ENCODE measurements at places on chromosomes 6 and 20.

- DNase-seq = no peak
These were observed 261.2 kb downstream of the PTPRK start for GRCh38 chr6:128259029-128259724.

- no peak for DNase-seq
These were observed 17.5 kb downstream of the SPATS1 start for GRCh38 chr6:44359973-44360372.

DNA sequence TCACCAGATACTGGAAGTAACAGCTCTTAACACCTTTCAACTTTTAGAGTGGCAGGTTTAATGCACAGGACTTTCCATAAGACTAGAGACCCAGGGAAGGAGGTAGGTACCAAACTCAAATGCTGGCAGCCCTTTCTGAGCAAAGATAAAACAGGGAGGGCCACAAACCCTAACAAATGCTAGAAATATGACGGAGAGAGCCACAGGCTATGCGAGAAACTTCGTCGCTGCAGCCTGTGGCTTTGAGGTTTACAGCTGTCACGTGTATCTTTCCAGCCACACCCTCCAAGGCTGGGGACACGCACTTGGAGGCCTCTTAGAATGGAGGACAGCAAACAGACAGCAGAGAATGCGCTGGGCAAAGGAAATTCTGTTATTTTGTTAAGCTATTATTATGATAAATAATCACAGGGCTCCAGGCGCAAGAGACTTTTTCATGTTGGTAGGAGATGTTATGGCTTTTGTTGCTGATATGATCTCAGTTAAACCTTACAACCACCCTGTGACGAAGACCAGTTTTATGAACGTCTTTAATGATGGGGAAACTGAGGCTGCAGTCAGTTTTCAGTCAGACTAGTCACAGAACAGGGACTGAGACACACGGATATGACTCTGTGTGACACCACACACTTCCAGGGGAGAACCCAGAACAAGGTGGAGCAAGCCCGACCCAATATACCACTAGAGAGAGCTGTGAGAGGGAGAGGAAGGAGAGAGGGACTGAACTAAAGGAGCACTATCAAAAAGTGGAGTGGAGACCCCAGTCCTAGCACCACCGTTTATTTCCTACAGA is 2.0 kb downstream of the TRAM2 start:
- DNase-seq = peak; percentile 50

DNA sequence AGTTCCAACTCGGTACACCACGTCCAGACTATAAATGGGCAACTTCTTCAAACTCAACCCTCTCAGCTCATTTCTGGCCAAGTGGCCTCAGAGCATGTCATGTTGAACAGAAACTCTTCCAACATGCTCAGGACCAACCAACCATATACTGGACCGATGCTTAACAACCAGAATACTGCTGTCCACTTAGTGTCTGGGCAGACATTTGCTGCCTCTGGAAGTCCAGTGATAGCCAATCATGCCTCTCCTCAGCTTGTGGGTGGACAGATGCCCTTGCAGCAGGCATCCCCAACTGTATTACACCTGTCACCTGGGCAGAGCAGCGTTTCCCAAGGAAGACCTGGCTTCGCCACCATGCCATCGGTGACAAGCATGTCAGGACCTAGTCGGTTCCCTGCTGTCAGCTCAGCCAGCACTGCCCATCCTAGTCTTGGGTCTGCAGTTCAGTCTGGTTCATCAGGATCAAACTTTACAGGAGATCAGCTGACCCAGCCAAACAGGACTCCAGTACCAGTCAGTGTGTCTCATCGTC is 47.8 kb downstream of the BICRAL start:
- DNase-seq = no peak

GRCh38 chr6:56863366-56863765 is 91.5 kb upstream of the BEND6 start:
- no peak for DNase-seq

- no peak for DNase-seq
These were observed 60.8 kb downstream of the UBR2 start for GRCh38 chr6:42624601-42625000.

DNA sequence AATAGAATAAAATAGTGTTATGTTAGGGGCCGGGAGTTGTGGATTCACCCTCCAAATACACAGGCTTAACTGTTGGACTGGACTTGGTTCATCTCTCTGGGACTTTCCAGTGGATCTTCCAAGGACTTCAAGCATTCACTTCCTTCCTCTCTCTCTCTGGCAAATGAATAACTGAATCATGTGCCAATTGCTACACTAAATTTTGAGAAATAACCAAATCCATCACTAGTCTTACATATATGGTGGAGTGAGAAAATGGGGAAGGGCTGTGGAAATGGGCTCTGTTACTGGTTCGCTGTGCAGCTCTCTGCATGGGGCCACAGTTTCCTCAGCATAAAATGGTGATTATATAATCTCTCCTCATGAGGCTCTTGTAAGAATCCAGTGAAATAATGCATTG is 6.8 kb upstream of the KIAA1755 start:
- no peak for DNase-seq

DNA sequence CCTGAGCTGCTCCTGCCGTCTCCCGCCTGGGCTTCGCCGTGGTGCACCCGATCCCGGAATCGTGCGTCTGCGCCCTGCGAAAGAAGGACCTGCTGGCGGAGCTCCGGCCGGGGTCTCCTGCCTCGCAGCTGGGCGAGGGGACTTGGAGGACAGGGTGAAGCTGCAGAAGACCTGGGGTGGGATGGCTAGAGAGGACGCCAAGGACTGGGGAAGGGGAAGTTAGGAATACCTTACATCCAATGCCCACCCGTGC is 150.2 kb downstream of the PRL start:
- no peak for DNase-seq

DNA sequence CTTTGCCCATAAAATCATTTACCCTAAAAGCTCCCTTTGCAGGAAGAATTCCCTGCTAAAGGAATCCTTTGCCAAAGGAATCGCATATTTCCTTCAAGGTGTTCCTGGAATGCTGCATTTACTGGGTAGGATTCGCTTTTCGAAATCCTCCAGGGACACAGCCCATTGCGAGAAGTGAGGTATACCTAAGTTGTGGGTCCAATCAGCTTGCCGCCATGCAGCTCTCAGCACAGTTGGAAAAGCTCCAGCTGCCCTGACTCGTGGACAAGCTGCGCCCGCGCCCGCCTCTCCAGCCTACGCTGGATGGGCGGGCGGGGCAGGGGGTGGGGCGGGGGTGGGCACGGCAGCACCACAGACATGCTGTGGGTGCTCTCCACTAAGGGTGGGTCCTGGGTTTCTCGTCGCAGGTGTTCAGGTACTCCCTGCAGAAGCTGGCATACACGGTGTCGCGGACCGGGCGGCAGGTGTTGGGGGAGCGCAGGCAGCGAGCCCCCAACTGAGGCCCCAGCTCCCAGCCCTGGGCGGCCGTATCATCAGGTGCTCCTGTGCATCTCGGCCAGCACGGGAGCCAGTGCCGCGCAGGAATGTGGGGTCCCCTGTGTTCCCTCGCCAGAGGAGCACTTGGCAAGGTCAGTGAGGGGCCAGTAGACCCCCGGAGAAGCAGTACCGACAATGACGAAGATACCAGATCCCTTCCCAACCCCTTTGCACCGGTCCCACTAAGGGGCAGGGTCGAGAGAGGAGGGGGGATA is 1.4 kb downstream of the NNAT start:
- DNase-seq = no peak

- DNase-seq = peak; percentile 34
These were observed 655 bp upstream of the NDUFAF4 start for GRCh38 chr6:96898241-96898851.

GRCh38 chr20:16654858-16655535 is 74.8 kb upstream of the SNRPB2 start:
- DNase-seq = no peak

DNA sequence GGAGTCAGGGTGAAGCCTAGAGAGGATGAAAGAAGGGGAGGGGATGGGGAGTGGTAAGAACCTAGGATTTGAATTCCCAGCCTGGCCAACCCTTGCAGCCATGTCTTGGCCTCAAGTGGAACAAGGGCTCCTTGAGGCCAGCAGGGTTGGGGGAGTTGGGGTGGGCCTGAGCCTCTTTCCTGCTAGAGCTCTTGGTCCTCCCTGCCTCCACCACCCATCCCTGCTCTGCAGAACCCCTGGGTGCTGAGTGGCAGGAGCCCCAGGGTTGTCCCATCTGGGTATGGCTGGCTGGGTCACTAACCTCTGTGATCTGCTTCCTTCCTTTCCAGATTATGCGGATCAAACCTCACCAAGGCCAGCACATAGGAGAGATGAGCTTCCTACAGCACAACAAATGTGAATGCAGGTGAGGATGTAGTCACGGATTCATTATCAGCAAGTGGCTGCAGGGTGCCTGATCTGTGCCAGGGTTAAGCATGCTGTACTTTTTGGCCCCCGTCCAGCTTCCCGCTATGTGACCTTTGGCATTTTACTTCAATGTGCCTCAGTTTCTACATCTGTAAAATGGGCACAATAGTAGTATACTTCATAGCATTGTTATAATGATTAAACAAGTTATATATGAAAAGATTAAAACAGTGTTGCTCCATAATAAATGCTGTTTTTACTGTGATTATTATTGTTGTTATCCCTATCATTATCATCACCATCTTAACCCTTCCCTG is 8.3 kb downstream of the VEGFA start:
- DNase-seq = no peak

GRCh38 chr6:95802978-95803377 is 212.8 kb upstream of the FUT9 start:
- no peak for DNase-seq

GRCh38 chr6:89487864-89488263 is 54.9 kb downstream of the ANKRD6 start:
- no peak for DNase-seq

DNA sequence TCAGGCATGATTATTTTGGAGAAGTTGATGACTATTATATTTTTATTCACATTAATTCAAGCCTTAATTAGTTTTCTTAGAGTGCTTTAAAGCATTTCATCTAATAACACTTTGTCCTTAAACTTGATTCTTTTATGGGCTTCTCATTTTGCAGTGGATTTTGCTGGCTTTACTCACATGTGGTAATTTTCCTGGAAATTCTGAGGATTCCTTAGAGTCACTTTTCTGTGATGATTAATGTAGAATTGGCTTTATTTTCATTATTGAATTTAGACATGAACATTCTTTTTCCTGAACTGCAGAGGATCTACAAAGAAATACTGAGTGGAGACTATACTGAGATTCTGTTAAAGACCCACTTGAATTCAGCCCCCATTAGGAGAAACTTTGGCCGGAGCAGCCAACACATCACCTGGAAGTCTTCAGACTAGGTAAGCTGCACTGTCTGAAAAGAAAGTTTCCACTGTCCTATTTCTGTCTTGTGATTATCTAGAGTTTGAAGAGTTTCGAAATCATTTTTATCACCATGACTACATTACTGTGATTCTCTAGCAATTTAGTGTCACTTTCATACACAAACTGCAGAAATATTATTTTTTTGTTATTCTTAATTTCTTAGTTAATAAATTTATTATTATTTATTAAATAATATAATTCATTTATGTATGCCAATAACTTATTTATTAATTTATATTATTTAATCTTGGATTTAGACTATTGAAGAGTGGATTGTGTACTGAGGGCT is 1.9 kb downstream of the RFPL4B start:
- no peak for DNase-seq

GRCh38 chr6:167680605-167681149 is 146.0 kb upstream of the AFDN start:
- no peak for DNase-seq

DNA sequence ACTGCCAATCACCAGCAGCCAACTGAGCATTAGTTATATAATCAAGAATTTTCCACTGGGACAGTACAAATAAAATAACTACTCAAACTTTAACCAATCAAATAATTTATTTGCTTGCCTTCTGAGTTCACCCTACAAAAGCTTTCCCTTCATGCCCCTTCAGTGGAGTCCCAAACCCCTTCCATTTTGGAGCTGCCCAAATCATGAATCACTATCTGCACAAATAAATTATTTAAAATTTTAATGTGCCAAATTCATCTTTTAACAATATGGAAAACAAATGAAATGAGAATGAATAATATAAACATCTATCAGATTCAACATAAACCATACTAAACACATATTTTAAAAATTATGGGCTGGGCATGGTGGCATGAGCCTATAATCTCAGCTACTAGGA is 85.9 kb downstream of the KIF13A start:
- no peak for DNase-seq

DNA sequence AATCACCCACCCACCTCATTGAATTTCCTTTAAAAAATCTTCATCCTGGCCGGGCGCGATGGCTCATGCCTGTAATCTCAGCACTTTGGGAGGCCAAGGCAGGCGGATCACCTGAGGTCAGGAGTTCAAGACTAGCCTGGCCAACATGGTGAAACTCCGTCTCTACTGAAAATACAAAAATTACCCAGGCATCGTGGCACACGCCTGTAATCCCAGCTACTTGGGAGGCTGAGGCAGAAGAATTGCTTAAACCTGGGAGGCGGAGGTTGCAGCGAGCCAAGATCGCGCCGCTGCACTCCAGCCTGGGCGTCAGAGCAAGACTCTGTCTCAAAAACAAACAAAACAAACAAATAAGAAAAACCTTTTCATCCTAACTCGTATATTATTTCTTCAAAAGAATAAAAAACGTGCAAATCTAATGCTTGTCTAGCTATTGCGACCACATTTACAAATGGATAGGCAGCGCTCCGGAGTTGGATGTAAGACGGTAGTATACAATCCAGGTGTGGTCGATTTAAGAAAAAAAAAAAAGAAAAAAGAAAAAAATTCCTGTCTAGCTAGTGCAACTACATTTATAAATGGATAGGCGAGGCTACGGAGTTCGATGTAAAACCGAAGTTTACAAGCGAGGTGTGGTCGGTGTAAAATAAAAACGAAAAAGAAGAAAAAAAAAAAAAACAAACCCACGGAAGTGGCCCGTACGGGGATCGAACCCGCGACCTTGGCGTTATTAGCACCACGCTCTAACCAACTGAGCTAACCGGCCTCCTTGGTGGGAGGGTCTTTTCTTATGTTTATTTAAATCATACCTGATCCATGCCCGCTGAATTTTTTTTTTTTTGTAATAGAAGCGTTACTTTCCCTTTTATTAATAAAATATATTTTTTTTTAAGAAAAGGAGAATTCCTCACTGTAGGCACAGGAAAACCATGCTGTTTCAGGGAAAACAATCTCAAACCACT is 70.7 kb upstream of the PRSS16 start:
- DNase-seq = peak; percentile 72

DNA sequence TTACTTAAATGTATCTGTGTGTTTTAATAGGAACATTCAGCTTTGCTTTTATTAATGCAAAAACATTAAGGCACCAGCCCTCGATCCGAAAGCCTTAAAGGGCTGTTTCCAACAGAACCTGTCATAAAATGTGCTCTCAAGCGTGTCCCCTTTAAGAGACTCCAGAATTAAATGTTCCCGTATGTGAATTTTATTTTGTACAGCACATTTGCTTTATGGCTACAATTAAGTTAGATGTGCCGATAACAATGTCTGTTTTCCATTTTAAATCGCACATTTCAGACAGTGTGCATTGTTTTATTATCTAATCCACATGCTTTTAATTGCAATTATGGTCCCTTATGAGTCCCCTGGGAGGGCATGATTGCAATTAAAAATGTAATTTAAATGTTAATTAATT is 198.9 kb downstream of the TSHZ2 start:
- DNase-seq = no peak

- no peak for DNase-seq
These were observed 15.9 kb downstream of the NDUFAF5 start for GRCh38 chr20:13800728-13801134.

GRCh38 chr20:49457444-49457843 is 25.0 kb downstream of the KCNB1 start:
- DNase-seq = no peak
